HT1080 (cell line): ENCODE measurements at places on chromosomes 1 and 21. TPM values are rescaled to one million over a fixed set of nuclear protein-coding genes. Genes with fewer than 3 reads are reported as not detected.

The TCP10L gene
- 0.16 and 0.40 TPM in 2 replicates for total RNA-seq

GRCh38 chr1:41341365-41341683 lies 19.9 kb upstream of the FOXO6 start:
- DNase-seq = no peak

- DNase-seq = peak; percentile 46
Observed at GRCh38 chr1:213779228-213779627, 208.5 kb upstream of the PROX1 start.

DNA sequence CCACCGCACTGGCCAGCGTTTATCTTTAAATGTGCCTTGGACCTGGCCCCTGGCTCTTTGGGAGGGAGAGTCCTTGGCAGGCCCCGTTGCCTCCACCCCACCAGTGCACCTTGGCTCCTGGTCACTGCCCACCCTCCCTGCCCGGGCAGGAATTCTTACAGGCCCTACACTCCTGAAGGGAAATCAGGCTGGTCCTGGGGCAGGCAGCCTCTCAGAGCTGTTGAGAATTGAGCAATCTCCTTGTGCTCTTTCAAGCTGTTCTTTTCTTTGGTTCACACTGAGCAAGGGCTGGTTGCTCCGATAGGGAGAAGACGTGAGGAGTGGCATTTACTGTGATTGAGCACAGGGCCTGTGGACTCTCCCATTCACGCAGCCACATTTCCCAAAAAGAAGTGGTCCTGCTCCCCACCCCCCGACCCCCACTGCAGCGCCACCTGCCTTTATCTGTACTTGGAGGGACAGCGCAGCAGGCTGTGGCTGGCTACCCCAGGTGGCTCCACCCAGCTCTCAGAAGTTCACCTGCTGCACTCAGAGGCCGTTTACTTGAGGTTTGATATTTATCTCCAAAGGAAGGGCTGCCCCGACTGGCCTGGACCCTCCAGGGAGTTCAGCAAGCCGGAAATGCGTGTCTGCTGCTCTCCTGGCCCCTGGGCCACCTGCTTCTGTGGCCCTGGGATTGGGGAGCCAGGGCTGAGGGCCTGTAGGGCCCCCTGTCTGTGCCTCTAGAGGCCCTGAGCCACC lies 47.8 kb downstream of the SKI start:
- DNase-seq = no peak

DNA sequence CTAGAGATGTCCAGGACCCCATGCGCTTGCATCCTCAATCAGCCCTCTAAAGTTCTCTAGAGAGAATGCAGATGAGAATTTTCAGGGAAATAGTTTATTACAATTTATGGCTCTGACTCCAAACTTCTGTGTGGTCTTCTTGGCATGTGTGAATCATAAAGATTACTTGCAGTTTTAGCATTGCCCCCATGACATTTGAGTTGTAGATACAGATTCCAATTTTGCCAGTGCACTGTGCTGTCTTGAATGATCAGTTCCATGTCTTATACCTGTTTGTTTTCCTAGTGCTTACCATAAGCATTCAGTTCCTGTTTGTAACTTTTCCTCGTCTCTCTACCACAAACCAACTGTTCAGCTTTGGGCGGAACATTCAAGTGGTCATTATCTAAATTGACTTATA lies 4.8 kb downstream of the KRTAP21-3 start:
- peak; percentile 50 for DNase-seq

The MFSD2A gene
- 0.19 and 0.37 TPM in 2 replicates for total RNA-seq
